ENCODE measurements at places on chromosomes 3 and 15. TPM values are rescaled to one million over a fixed set of nuclear protein-coding genes. Genes with fewer than 3 reads are reported as not detected.
A peak's percentile ranks its signal among the peaks of the same experiment; 100 is the strongest.

The OPA1 gene
- total RNA-seq = 69.1 TPM

- DNase-seq = no peak
Observed at GRCh38 chr15:59688423-59688781, 718 bp downstream of the BNIP2 start.

The GOLGA8G gene
- not detected for total RNA-seq

DNA sequence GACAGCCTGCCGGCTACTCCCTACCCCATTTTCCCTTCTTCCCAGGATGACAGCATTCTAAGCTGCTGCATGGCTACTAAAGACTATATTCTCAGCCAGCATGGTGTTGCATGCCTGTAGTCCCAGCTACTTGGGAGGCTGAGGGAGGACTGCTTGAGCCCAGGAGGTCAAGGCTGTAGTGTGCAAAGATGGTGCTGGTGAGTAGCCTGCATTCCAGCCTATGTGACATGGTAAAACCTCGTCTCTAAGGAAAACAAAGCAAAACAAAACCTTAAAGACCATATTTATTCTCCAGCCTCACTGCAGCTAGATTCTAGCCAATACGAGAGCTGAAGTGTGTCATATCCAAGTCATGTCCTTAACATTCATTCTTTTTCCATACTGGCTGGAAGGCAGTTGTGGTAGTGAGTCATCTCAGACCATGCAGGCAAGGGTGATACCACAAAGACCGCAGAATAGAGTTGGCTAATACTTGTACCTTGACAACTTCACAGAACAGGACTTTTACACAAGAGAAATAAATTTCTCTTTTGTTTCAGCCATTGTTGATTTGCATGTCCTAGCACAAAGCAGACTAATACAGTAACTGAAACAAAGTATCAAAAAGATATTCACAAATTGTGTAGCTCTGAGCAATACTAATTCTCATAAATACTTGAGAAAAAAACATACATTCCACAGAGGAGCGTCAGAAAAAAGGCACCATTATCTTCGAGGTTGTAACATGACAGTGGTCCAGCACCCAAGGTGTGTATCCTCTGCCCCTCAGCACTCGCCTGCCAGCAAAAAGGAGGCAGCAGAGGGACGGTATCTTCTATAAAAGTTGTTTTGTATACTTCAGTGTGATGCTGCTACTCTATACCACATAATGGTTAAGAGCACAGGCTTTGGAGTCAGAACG lies 14.8 kb downstream of the PBRM1 start:
- DNase-seq = no peak

GRCh38 chr15:74253211-74253921 lies 17.2 kb downstream of the CCDC33 start:
- DNase-seq = no peak

The ECE2 gene
- total RNA-seq = 0.15 TPM

The SLC22A13 gene
- 0.21 TPM for total RNA-seq

DNA sequence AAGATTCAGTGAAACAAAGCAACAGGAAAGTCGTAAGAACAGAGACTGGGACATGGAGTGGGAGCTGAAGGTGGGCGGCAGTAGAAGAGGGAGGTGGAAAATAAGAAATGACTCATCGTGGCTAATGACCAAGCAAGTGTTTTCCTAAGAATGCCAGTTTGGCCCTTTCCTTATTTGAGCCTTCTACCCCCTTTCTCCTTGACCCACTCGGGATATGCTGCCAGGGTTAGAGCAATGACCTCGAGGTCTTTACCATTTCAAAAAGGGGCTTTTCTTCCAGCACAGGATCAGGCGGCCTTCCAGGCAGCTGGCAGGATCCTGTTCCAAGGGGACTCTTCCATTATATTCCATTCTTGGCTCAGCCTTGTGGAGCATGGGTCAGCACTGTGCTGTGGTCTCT lies 241.1 kb downstream of the RYR3 start:
- DNase-seq = no peak

The CFAP100 gene
- 0.12 TPM for total RNA-seq

DNA sequence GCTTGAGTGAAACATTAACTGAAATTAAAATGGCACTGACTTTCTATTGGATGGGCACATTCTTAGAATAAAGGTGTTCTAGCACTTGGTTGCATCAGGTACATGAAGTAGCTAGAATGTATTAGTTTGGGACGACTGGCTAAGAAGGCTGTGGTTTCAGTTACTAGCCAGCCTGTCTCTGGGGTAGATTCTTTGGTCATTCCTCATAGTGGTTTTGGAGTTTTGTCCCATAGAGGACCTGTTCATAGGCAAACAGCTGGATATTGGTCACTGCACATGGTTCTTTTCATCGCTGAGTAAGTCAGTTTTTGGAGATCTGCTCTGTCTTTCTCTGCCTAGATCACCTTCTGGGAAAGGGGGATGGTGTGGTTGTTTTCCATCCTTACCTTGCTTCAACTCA lies 55.3 kb downstream of the ADAMTSL3 start:
- DNase-seq = no peak

The SH2D7 gene
- total RNA-seq = not detected

- DNase-seq = no peak
Observed at GRCh38 chr3:34056951-34057390, 258.5 kb downstream of the PDCD6IP start.

DNA sequence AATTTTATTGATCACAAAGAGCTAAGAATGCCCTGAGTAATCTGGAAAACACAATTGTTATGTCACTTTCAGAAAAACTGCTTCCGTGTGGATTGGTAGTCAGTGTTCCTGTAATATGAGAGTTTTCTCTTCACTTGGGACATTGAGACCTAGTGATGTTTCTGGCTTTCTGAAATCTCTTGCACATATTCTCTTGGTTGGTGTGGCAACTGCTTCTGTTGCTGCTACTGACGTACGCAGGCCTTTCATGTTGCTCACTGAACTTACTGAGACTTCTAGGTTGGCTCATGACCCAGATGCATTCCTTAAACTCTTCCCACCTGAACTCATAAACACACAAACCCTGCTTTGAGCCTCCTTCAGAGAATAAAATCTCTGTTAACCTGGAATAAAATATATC lies 175.0 kb upstream of the PFN2 start:
- no peak for DNase-seq

The CRYBG3 gene
- total RNA-seq = 9.4 TPM

DNA sequence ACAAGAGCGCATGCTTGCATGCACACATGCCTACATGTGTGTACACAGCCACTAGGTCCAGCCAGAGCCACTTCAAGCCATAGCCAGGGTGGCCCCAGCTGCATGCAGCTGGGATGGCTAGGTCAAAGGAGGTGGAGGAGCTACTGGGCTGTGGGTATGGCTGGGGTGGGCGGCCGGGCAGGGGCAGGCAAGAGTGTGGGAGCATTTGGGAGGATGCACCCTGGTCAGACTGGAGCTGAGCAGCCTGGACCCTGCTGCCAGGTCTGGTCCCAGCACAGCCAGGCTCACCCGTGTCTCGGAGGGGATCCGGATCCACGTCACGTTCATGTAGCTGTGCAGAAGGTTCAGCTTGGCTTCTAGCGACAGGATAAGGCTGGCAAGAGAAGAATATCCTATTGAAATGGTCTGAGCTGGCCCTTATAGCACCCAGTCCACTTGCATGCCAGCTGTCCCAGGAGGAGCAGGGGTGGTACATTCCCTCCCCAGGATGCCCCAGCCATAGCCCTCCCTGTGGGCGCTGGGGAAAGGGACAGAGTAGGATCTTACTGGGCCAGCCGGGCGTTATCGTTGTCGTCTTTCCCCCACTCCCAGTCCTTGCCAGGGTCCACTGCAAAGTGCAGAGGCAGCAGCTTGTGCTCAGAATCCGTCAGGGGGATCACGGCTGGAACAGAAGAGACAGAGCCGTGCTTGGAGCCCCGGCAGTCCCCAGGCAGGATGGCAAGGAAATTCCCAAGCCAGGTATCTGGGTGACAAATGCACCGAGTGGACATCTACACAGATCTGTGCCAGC lies 160.5 kb downstream of the KLF13 start:
- no peak for DNase-seq

The CYP8B1 gene
- total RNA-seq = not detected

The OSTN gene
- total RNA-seq = 1.2 TPM

The DUOXA2 gene
- not detected for total RNA-seq

The RAD54L2 gene
- 31.7 TPM for total RNA-seq

The STARD5 gene
- 7.2 TPM for total RNA-seq

GRCh38 chr3:74808506-74809275 lies 194.2 kb upstream of the CNTN3 start:
- DNase-seq = no peak

DNA sequence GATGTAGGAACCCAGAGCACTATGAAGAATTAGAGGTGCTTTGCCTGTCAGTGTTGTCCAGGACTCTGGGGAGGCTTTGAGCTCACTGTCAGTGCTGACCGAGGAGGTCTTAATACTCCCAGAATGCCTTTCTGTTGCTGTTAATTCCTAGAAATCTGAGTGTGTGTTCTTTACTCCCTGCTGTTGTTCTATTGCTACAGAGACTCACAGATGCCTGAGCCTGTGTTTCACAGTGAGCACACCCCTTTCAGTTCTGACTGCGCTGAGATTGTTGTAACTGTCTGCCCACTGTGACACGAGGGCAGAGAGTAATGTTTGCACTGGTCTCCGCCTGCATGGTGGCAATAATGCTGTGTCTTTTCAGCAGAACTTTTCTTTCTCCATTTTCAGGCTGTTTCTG lies 162.9 kb downstream of the RYR3 start:
- DNase-seq = peak; percentile 12

GRCh38 chr3:102224171-102224570 lies 210.6 kb upstream of the ZPLD1 start:
- DNase-seq = no peak

The FGF12 gene
- 6.6 TPM for total RNA-seq

GRCh38 chr3:46684891-46685290 lies 8.6 kb downstream of the ALS2CL start:
- no peak for DNase-seq

DNA sequence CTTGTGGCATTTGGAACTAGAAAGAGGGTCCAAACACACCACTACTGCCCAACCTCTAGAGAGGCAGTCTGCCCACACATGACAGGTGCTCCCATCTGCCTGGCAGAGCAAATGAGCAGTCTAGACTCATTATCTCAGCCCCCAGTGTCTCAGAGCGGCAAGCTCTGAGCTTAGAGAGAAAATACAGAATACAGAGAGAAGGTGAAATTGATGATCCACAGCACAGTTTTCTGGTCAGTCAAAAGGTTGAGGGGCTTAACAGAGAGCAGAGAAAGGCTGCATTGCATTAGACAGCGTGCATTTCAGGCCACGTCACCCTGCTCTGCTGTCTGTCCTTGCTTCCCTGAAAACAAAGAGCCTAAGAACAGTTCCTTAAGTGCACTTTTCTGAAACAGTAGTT lies 135.1 kb downstream of the KCNMB2 start:
- no peak for DNase-seq

DNA sequence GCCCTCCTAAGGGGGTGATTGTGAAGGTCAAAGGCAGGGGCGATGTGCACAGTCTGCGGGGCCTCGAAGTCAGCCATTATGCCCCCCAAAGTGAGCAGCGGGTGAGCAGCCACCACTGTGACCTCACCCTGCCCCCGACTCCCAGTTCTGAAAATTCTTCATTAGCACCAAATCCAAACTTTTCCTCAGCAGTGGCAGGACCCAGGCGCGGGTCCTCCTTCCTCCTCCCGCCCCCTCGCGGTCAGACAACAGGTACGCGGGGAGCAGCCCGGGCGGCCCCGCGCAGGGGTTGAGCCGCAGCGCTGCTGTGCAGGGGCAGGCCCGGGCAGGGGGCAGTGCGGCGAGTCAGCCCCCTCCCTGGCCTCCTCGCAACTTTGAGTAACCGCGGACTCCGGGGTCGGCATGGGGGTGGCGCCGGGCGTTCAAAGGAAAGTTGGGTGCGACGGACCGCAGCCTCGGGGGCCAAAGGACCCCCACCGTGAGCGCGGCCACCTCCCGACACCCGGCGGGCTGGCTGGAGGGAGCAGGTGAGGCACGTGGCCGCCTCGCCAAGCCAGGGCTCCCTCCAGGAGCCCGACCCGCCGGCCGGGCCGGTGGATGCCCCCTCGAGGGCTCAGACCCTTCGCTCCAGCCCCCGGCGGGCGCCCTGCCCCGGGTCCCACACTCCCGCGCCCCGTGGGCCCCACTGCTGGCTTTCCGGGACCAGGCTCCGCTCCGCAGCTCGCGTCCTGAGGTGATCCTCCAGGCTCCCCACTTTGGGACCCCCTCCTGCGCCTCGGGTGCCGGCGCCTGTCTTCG lies 49.4 kb upstream of the CCDC174 start:
- DNase-seq = peak; percentile 76

GRCh38 chr3:179421500-179421899 lies 29.8 kb downstream of the GNB4 start:
- DNase-seq = peak; percentile 35

DNA sequence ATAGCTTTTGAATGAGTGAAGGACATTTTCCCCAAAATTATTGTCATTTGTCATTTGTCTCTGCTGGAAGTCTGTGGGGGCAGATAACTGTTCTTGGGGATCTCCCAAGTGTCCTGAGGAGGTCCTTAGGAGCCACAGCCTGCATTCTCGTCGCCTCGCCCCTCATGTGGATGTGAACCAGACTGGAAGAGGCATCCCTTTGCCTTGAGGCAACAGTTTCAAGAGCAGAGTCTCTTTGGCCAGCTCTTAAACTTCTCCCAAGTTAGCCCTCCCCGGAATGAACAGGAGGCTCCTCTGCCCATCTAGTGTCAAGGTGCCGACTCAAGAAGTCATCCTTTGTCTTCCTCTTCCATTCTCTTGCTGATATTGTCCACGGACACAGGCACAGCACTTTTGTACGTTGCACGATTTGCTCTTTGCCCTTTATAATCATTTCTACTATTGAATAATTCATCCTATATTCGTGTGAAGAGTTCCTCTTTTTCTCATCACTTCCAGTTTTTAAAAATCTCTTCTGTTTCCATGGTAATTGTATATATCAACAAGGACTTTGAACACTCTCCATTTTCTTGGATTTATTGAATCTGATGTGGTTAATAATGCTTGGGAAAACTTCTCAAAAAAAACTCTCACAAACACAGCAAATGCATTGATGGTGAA lies 40.8 kb upstream of the CD47 start:
- no peak for DNase-seq

DNA sequence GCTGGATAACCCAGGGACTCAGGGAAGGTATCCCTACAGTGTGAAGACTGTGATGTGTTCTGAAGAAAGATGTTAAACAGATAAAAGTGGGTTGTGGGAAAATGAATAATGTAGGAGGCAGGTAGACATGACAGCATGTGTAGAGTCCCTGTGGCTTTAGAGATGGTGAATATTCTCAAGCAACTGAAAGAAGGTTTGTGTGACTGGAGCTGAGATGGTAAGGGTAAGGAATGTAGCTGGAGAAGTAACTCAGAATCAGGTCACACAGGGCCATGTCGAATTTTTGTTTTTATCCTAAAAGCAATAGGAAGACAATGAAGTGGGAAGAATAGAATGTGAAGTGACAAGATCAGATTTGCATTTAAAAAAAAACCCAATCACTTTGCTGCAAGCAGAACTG lies 53.7 kb upstream of the TRPC1 start:
- no peak for DNase-seq

GRCh38 chr3:166706094-166706493 lies 674.0 kb downstream of the ZBBX start:
- DNase-seq = no peak

GRCh38 chr15:51677021-51677420 lies 4.3 kb upstream of the SCG3 start:
- DNase-seq = no peak

GRCh38 chr3:128624526-128625138 lies 26.0 kb downstream of the RPN1 start:
- no peak for DNase-seq
